Lower lobe of right lung (tissue), 2 donors: ENCODE measurements at places on chromosomes 11 and 22. TPM values are rescaled to one million over a fixed set of nuclear protein-coding genes. Genes with fewer than 3 reads are reported as not detected.

Gene UBQLN3
- total RNA-seq: 0.50 TPM

Gene FGF3
- total RNA-seq: not detected

Gene BACE1
- total RNA-seq: 28.4 TPM

GRCh38 chr11:114594703-114595102 lies 883 bp downstream of the NXPE4 start:
- no peak for DNase-seq
- H3K4me3 ChIP-seq: no peak overlapping the region
- H3K27me3 ChIP-seq: no peaks in the 10 kb centered on the region
- no peak overlapping the region for H3K27ac ChIP-seq
- H3K4me1 ChIP-seq: no peaks in the 10 kb centered on the region

- peaks cover 49% of the 10 kb centered on the region for H3K4me1 ChIP-seq
- H3K27me3 ChIP-seq: no peaks in the 10 kb centered on the region
Measured at GRCh38 chr11:73156114-73156513, 14.0 kb upstream of the FCHSD2 start.

- H3K4me1 ChIP-seq: no peaks in the 10 kb centered on the region
- H3K4me3 ChIP-seq: no peak overlapping the region
Measured at GRCh38 chr11:27293515-27294417, 69.2 kb downstream of the CCDC34 start.

DNA sequence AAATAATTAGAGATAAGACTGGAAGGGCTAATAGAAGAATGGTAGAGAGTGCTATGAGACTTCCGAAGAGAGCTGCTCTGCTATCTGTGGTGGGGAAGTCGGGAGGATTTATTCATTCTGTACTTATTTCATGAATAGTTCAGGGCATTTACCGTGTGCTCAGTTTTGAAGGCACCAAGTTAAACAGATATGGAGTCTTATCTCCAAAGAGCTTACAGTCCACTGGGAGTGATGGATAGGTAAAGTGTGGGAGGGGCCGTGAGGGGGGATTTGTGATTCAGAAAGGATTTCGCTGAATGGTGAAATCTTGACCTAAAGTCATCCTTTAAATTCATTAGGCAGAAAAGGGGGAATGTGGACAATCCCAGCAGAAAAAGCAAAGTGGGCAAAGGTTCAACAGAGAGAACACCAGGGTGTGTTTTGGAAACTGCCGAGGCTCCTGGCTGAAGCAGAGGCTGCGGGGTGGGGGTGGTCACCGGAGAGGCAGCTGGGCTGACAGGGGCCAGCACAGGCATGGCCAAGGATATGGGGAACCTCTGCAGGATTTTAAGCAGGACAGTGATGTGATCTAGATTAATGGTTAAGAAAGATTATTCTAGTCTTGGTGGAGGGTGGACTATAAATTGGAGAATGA lies 91.2 kb downstream of the UBASH3B start:
- H3K4me3 ChIP-seq: no peak overlapping the region
- DNase-seq: no peak
- peaks cover 62% of the 10 kb centered on the region for H3K4me1 ChIP-seq
- H3K36me3 ChIP-seq: no peaks in the 10 kb centered on the region

DNA sequence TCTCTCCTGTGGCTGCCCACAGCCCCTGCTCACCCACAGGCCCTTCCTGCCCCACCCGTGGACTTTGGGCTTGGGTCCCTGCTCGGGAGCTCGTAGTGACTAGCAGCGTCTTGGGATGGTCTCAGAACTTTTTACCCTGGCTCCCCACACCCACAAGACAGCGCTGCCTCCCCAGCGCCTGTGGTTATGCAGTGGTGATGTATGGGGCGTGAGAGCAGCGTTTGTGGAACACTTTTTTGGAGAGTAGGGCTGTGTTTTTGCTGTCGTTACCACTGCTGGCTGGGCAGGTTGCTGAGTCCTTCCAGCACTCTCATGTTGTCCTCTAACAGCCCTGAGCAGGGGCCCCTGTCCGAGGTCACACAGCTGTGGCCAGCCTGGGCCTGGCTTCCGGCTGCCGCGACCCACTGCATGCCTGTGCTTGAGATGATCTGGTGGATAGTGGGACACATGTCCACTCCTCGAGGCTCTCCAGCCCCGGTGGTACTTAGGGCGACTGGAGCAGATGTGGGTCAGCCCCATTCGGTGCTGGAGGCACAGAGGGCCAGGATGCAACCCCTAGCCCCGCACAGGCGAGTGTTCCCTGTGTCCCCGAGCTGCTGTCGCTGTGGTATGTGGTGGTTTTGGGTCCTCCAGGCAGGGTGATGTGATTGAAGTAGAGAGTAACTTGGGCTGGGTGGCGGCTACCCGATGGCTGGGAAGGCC lies 7.1 kb upstream of the GRAMD4 start:
- peak overlapping the region; percentile 53 for H3K27ac ChIP-seq
- no peaks in the 10 kb centered on the region for H3K27me3 ChIP-seq
- peak; percentile 48 for DNase-seq
- no peaks in the 10 kb centered on the region for H3K36me3 ChIP-seq
- H3K4me3 ChIP-seq: peak overlapping the region; percentile 38

DNA sequence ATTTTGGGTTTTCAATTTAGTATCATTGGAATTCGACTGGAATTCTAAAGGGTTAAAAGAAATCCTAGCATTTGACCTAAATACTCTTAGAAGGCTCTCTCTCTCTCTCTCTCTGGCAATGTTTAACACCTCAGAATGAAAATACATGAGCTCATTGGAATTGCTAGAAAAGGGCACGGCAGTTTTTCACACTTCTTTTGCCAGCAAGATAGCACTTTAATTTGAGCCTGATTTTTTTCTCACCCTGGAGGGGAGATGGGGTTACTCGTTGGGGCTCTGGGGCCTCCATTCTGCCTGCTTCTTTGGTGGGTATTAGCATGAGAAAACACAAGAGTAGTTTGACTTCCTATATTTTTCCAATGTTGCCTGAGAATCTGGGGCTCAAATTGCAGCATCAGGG lies 22.8 kb upstream of the CLMP start:
- H3K4me3 ChIP-seq: no peak overlapping the region
- no peaks in the 10 kb centered on the region for H3K36me3 ChIP-seq
- peaks cover 7% of the 10 kb centered on the region for H3K27me3 ChIP-seq

DNA sequence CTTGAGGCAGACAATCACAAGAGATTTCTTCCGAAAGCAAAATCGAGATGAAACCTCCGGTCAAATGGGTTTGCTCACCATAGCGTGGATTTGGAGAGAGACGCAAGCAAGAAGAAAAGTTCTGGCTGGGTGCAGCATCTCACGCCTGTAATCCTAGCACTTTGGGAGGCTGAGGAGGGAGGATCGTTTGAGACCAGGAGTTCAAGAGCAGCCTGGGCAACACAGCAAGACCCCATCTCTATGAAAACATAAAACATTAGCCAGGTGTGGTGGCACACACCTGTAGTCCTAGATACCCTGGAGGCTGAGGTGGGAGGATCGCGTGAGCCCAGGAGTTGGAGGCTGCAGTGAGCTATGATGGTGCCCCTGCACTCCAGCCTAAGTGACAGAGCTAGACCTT lies 24.4 kb downstream of the MN1 start:
- peaks cover 39% of the 10 kb centered on the region for H3K4me1 ChIP-seq
- no peak for DNase-seq
- no peaks in the 10 kb centered on the region for H3K36me3 ChIP-seq
- no peak overlapping the region for H3K4me3 ChIP-seq

DNA sequence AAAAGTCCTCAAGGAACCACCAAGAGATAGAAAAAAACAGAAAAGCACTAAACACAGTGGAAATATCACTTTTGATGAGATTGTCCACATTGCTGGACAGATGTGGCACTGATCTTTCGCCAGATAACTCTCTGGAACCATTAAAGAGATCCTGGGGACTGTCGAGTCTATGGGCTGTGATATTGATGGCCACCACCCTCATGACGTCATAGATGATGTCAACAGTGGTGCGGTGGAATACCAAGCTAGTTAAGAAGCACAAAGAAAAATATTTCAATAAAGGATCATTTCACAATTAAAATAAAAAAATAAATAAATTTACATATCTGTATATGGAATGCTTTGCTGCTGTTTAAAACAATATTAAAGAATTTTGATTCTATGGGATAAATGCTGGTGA lies 45.5 kb downstream of the ARL14EP start:
- no peak overlapping the region for H3K27ac ChIP-seq
- H3K27me3 ChIP-seq: no peaks in the 10 kb centered on the region
- no peak overlapping the region for H3K4me3 ChIP-seq
- DNase-seq: no peak

GRCh38 chr11:127789927-127790326 lies 789.4 kb upstream of the KIRREL3 start:
- no peaks in the 10 kb centered on the region for H3K27me3 ChIP-seq
- no peak overlapping the region for H3K4me3 ChIP-seq
- DNase-seq: no peak
- no peaks in the 10 kb centered on the region for H3K36me3 ChIP-seq

- no peaks in the 10 kb centered on the region for H3K36me3 ChIP-seq
- no peaks in the 10 kb centered on the region for H3K4me1 ChIP-seq
- DNase-seq: no peak
- no peaks in the 10 kb centered on the region for H3K27me3 ChIP-seq
- no peak overlapping the region for H3K27ac ChIP-seq
Measured at GRCh38 chr22:47400701-47401591, 638.5 kb downstream of the TBC1D22A start.

- DNase-seq: no peak
- H3K4me1 ChIP-seq: peaks cover 11% of the 10 kb centered on the region
- H3K4me3 ChIP-seq: no peak overlapping the region
- H3K36me3 ChIP-seq: no peaks in the 10 kb centered on the region
Measured at GRCh38 chr22:29022101-29022817, 39.4 kb downstream of the C22orf31 start.

GRCh38 chr11:14702760-14703159 lies 59.2 kb downstream of the PDE3B start:
- H3K36me3 ChIP-seq: no peaks in the 10 kb centered on the region
- DNase-seq: no peak
- no peak overlapping the region for H3K4me3 ChIP-seq
- H3K27ac ChIP-seq: no peak overlapping the region

DNA sequence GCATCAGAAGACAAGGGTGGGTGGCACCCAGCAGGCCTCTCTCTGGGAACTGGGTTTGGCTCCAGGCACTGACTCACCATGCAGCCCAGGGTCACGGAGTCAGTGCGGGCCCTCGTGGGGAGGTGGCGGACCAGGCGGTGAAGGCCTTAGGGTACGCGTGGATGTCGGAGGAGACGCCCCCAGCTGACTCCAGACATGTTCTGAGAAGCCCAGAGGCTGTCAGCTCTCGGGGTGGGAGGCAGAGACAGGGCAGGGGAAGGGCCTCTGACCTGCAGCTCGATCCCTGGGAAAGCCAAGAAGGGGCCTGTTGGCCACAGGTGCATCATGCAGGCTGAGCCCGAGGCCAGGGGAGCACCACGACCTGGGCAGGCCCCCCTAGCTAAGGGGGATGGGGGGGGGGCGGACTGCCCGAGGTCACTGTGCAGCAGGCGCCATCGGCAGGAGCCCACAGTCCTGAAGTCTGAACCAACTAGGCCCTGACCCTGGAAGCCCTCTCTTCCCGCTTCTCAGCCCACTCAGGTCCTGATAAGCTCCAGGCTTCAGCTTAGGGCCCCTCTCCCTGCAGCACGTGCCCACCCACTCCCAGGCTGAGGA lies 18.0 kb downstream of the MOB2 start:
- no peaks in the 10 kb centered on the region for H3K4me1 ChIP-seq
- H3K36me3 ChIP-seq: peaks cover 57% of the 10 kb centered on the region
- H3K27ac ChIP-seq: no peak overlapping the region
- H3K4me3 ChIP-seq: no peak overlapping the region
- DNase-seq: no peak
- no peaks in the 10 kb centered on the region for H3K27me3 ChIP-seq

- H3K4me1 ChIP-seq: peaks cover 48% of the 10 kb centered on the region
- H3K36me3 ChIP-seq: no peaks in the 10 kb centered on the region
- peak overlapping the region; percentile 92 for H3K27ac ChIP-seq
- no peak for DNase-seq
- no peaks in the 10 kb centered on the region for H3K27me3 ChIP-seq
Measured at GRCh38 chr11:110431051-110431672, 1.4 kb downstream of the FDX1 start.
